ENCODE measurements at places on chromosomes 3 and 15.

DNA sequence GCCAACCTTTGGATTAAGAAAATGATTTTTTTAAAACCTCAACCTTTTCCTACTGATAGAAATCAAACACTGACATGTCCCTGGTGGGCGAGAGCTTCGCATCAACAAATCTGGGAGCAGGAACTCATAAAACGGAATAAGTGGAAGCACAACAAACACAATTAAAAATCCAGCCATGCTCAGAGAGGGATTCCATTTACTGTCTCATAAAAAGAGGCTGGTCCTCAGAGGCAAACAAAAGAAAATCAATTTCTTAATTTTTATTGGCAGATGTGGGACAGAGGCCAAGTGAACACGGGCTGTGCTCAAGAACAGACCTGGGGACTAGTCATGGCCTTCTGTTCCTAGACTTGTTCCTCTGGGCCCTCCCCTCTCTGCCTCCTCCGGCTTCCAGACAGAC, 214.5 kb downstream of the NTRK3 start:
- DNase-seq, result no peak

DNA sequence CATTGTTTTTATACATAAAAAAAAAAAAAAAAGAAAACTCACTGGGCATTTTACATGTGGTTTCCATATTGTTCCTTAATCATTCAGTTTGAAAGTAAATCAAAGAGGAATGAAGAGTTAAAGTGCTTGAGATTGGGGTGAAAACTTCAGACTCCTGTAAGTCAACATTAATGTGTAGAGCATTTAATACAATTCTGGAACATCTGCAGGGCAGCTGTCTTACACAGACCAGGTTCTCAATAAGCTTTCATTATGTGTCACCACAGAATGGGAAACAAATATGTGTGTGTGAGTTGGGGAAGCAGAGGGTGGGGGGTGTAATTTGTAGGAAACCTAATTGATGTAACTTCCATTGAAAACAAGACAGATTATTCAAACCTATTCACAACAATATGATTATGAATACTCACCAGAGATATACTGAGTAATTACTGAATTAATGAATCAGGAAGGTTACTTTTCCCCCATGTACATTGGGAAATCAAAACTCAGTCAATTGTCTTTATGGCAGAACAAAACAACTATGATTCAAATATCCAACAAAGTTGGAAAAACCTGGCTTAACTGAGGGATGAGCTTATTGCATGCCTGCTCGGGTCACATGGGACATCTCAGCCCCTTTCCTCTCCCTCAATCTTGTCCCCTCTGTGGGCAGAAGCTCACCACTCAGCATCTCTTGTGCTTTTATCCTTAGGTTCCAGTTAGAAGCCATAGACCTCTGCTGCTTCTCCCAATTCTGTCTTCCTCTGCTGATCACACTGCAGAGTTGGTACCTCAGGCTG, 281.2 kb upstream of the THBS1 start:
- DNase-seq, result no peak

DNA sequence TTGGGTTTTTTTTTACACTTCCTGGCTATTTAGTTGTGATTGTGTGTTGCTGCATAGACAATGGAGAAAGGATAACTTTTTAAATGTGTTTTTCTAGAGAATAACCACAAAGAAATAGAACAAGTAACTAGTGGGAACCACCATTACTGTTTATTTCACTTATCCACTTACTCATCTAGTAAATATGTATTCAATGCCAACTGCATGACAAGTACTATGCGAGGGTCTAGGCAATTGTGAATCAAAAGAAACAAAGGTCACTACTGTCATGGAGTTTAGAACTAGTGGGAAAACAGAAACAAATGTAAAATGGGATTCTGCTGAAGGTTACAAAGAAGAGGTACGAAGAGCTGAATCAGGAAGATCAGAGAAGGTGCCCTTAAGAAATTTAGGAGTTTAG, 600.9 kb upstream of the ROBO2 start:
- no peak for DNase-seq

- DNase-seq, result no peak
These were observed 27.8 kb downstream of the DPH3 start for GRCh38 chr3:16236856-16237393.

GRCh38 chr15:28104326-28104725, 5.2 kb upstream of the OCA2 start:
- no peak for DNase-seq

DNA sequence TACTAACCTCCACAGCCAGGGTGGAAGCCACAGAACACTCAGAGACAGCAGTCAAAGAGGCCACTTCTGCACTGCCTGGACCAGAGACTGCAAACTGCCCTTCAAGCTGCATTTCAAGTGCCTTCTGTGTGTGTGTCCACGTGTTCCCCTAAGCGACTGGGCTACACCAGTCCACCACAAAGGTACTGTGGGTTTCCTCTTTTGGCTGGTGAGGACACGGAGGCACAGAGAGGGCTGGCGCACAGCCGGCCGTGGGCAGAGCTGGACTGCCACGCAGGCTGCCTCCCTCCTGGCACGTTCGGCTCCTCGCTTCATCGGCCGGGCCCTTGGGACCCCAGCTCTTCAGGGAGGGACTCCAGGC, 60.9 kb downstream of the MGLL start:
- no peak for DNase-seq

DNA sequence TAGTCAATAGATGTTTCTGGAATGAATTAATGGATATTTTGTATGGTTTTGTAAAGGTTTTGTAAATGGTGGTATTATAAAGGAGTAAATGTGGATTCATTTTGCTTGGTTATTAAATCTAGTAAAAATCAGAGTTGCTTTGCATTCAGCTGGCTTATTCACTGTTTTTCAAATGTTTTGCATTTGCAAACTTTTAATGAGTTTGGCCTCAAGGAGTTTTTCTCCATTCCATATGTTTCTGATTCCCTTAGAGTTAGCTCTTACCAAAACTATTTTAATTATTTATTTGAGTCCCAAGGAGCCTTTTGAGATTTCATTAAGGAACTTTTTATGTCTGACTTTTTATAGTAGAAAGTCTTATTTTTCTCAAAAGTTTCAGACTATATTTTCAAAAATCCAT, 992.2 kb downstream of the DIPK2A start:
- no peak for DNase-seq

GRCh38 chr3:186185194-186185787, 76.4 kb upstream of the ETV5 start:
- DNase-seq, result peak; percentile 17

DNA sequence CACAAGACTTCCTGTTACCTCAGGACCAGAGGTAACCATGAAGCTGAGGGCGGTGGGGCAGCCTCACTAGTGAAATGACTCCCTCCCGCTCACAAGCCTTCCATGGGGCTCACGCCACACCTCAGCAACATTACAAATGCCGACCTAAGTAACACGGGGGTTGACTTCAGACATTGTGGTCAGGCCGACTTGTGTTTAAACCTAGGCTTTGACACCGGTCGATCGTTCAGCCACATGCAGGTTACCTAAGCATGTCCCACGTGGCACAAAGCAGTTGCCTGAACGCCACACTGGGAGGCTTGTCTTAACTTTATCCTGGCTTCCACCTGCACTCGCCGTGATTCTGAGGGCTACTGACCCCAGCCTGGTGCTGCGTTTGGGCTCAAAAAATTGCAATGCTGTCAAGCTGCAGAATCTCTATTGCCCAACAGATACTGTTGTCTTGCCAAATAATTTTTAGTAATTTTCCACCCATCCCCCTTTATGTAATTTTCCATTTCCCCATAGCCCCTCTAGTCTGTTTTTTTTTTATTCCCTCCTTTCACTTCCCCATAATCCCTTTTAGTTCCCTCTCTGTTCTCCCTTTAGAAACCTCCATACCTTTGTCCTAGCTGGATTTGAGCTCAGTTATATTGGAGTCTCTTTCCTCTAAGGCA, 158.6 kb upstream of the RGMA start:
- no peak for DNase-seq

DNA sequence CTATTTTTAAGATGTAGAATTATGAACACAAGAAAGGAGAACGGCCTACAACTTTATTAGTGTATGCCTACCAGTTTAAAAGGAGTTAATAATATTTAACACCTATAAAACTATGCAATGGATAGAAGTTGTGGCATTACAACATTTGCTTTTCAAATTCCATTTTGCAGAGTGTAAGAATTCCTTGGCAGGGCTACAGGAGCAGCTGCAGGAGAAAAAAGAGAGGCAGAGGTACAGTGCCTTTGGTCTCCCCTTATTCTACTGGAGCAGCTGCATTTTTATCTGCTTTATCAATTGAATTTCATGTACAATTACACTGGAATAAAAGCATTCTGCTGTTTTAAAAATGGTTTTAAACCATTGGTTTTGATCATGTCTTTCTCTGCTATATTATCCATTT, 145.7 kb upstream of the KCNH8 start:
- no peak for DNase-seq

GRCh38 chr3:116059421-116060096, 385.7 kb downstream of the LSAMP start:
- no peak for DNase-seq

DNA sequence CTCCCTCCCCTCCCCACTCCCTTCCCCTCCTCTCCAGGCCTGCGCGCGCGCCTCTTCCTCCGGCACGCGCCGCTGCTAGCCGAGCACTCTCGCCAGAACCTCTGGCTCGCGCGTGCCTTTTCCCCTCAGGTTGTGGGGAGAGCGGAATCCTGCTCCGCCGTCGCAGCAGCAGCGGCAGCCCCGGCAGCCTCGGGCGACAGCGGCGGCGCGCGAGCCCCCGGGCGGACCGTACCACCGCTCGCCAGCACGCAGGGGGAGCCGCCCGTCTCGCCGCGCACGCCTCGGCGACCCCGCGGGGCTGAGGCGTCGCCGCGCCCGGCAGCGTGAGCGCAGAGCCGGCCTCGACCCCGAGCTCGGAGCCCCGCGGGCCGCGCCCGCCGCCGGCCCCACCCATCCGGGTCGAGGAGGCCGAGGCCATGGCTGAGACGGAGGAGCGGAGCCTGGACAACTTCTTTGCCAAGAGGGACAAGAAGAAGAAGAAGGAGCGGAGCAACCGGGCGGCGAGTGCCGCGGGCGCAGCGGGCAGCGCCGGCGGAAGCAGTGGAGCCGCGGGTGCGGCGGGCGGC, at the start of gene CDV3:
Gene CDV3, plus strand, starts transcription at position 58 of the 566 bp plus-strand sequence. Its CDS starts 359 bp downstream, at position 417.
- no peak for DNase-seq

- no peak for DNase-seq
These were observed 154.1 kb downstream of the FNDC3B start for GRCh38 chr3:172193436-172193835.

DNA sequence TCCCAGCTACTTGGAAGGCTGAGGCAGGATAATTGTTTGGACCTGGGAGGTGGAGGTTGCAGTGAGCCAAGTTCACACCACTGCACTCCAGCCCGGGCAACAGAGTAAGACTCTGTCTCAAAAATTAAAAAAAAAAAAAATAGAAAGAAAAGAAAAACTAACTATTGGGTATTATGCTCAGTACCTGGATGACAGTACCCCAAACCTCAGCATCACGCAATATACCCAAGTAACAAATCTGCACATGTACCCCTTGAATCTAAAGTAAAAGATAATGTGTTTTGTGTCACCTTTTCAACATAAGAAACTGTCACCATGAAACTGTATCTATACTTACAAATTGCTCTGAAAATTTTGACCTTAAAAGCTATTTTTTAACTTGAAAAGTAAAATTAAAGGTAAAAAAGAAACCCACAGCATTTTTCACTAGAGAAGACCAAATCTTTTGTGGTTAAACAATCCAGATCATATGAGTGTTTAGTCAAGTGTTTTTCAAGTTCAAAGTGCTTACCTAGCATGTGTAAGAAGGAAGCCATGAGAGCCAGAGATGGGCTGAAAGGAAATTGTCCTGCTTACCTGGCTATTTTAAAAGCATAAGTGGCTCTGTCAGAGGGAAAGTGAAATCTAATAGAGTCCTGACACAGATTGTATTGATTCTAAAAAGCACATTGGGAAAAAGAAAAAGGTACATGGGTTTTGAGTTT, 50.5 kb downstream of the MYO1E start:
- DNase-seq, result no peak

DNA sequence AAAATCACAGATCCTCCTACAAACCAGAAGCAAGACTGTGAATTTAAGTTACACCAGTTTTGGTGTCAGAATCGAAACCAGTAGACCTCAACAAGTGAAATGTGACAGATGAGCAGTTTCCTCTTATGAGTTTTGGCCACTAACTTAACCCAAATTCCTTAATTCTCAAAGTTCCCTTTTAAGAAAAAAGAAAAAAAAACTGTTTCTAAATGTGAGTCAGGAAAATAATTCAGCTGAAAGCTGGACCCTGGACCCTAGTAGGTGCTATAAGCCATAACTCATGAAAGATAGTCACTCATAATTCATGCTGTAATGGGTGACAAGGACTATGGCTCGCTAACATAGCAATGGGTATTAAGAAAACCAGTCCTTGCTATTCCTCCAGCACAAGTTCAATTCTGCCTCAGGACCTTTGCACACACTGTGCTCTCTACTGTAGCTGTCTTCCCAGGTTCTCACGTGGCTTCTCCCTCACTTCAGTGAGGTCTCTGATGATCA, 9.0 kb upstream of the THRB start:
- DNase-seq, result no peak

DNA sequence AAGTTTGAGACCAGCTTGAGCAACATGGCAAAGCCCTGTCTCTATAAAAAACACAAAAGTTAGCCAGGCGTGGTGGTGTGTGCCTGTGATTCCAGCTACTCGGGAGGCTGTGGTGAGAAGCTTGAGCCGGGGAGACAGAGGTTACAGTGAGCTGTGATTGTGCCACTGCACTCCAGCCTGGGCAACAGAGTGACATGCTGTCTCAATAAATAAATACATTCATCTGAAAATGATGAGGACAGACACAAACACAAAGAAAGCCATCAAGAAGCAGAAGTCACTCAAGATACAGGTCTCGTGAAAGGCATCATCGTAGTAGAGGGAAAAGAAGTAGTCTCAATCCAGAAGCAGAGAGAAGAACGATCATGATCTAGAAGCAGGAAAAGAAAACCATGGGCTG, 18.1 kb downstream of the AP3S2 start:
- DNase-seq, result no peak

DNA sequence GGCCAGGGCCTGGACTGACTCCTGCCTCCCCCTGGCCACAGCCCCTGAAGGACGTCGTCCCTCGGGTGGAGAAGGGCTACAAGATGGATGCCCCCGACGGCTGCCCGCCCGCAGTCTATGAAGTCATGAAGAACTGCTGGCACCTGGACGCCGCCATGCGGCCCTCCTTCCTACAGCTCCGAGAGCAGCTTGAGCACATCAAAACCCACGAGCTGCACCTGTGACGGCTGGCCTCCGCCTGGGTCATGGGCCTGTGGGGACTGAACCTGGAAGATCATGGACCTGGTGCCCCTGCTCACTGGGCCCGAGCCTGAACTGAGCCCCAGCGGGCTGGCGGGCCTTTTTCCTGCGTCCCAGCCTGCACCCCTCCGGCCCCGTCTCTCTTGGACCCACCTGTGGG, 10.3 kb upstream of the LMAN1L start:
- DNase-seq, result no peak

- no peak for DNase-seq
These were observed 83.6 kb upstream of the FXR1 start for GRCh38 chr3:180828723-180829408.

- peak; percentile 55 for DNase-seq
These were observed 14.1 kb upstream of the CXCR6 start for GRCh38 chr3:45929042-45929679.

GRCh38 chr3:62462104-62462762, 88.9 kb upstream of the FEZF2 start:
- no peak for DNase-seq

All from CD4-positive, alpha-beta T cell treated with Interleukin-6 at 100 ng/mL for 8 hours (primary cell).